Activated T-cell treated with anti-CD3 and anti-CD28 coated beads, Interleukin-2, amount 50 U/mL, for 72 hours (primary cell): ENCODE measurements at places on chromosomes 2 and 18. TPM values are rescaled to one million over a fixed set of nuclear protein-coding genes. Genes with fewer than 3 reads are reported as not detected.

DSG1 gene
- total RNA-seq: not detected

LONRF2 gene
- total RNA-seq: 0.10 TPM

GBX2 gene
- total RNA-seq: not detected

REG3A gene
- not detected for total RNA-seq

TRAF3IP1 gene
- total RNA-seq: 7.0 TPM

RASGRP3 gene
- 3.1 TPM for total RNA-seq

EML6 gene
- total RNA-seq: 0.96 TPM

TXNDC2 gene
- not detected for total RNA-seq

AMMECR1L gene
- 24.8 TPM for total RNA-seq

IL1R1 gene
- total RNA-seq: 14.3 TPM

FOXI3 gene
- total RNA-seq: not detected

TNS1 gene
- 0.93 TPM for total RNA-seq

PHLPP1 gene
- total RNA-seq: 7.9 TPM

GDF7 gene
- total RNA-seq: 0.07 TPM

RSAD2 gene
- total RNA-seq: 5.4 TPM

ANKRD36C gene
- total RNA-seq: 61.4 TPM

RAX gene
- total RNA-seq: not detected

CHST9 gene
- total RNA-seq: not detected

ABCB11 gene
- not detected for total RNA-seq

FOXD4L1 gene
- 0.12 TPM for total RNA-seq

ASB18 gene
- not detected for total RNA-seq

LRP1B gene
- total RNA-seq: not detected

COL4A3 gene
- not detected for total RNA-seq

GCKR gene
- not detected for total RNA-seq

SPHKAP gene
- total RNA-seq: not detected

COL5A2 gene
- 1.8 TPM for total RNA-seq

COPS8 gene
- 37.3 TPM for total RNA-seq

CYTIP gene
- total RNA-seq: 460 TPM

ASXL2 gene
- total RNA-seq: 38.9 TPM

IL18R1 gene
- total RNA-seq: 56.5 TPM

NT5C1B gene
- total RNA-seq: not detected

TMEM247 gene
- total RNA-seq: not detected

MROH2A gene
- total RNA-seq: not detected

ZFAND2B gene
- total RNA-seq: 47.7 TPM

UGT1A9 gene
- total RNA-seq: not detected

MOGAT1 gene
- not detected for total RNA-seq

IL1RL1 gene
- total RNA-seq: 1.6 TPM

MC5R gene
- total RNA-seq: not detected

METTL8 gene
- 31.0 TPM for total RNA-seq

ALPG gene
- total RNA-seq: not detected

KLHL14 gene
- not detected for total RNA-seq

DCDC2C gene
- total RNA-seq: not detected

STAT1 gene
- 563 TPM for total RNA-seq

ALPI gene
- total RNA-seq: not detected

RESP18 gene
- not detected for total RNA-seq

FIGN gene
- total RNA-seq: not detected

FAM124B gene
- 0.31 TPM for total RNA-seq

INHBB gene
- total RNA-seq: not detected

DLGAP1 gene
- total RNA-seq: 0.17 TPM

UGT1A4 gene
- total RNA-seq: not detected

ERICH2 gene
- 0.46 TPM for total RNA-seq

CNNM3 gene
- total RNA-seq: 27.9 TPM

KIF5C gene
- total RNA-seq: 29.1 TPM

SIX3 gene
- total RNA-seq: not detected
